ENCODE measurements at places on chromosomes 1 and 21.

- no peak for DNase-seq
Observed at GRCh38 chr1:98732985-98733781, 71.7 kb downstream of the SNX7 start.

DNA sequence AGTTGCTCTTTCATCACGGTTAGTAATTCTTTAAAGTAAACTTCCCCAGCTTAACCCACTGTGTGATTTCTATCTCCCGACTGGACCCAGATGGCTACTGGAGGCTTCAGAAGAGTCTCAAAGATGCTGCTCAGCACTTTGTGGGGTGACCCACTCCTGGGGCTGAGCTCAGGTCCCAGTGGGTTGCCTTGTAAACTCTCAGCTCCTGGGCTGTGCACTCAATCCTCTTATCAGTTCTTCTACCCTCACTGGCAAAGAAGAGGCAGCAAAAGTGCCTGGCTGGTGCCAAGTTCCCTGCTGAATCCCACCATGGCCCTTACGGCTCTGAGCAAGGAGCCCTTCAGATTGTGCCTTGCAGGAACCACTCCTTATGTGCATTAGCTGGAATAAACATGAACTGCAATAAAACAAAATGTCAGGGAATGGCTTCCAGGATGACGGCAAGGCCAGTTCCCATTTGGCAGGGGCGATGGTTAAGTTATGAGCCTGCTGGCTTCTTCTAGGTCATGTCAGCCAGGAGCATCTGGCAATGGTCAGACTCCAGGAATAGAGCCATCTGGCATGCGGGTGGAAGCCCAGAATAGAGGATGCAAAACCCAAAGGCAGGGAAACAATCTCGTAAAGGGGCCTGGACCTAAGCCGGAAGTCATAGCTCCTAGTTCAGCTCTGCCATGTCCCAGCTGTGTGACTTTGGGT is 6.8 kb downstream of the MYOC start:
- DNase-seq = no peak

- no peak for DNase-seq
Observed at GRCh38 chr21:36729310-36729970, 30.5 kb downstream of the SIM2 start.

DNA sequence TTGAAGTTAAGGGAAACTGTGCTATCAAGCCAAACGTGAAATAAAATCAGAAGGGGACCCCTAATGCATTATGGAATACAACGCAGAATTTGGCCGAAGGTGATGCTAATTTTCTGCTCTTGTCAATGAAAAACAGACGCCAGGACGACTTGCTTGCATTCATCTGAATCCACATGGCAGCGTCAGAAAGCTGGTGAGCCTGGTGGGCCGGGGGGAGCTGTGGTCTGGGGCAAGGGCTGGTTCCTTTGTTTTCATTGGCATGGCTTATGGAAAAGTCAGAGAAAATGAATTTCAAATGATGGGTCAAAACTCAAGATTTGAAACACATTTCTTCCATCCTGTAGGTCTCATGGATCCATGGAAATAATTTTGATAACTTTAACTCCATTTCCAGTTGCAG is 86.4 kb upstream of the RUNX1 start:
- no peak for DNase-seq

DNA sequence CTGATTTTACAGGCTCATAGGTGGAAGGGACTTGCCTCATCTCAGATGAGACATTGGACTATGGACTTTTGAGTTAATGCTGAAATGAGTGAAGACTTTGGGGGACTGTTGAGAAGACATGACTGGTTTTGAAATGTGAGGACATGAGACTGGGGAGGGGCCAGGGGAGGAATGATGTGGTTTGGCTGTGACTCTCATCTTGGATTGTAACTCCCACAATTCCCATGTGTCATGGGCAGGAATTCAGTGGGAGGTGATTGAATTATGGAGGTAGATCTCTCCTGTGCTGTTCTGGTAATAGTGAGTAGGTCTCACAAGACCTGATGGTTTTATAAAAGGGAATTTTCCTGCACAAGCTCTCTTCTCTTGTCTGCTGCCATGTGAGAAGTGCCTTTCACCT is 20.8 kb downstream of the SCYL3 start:
- DNase-seq = no peak
